NCI-H1417 treated with DMSO at 0.1 percent for 48 hours (cell line): ENCODE measurements at places on chromosomes 5 and 9.

DNA sequence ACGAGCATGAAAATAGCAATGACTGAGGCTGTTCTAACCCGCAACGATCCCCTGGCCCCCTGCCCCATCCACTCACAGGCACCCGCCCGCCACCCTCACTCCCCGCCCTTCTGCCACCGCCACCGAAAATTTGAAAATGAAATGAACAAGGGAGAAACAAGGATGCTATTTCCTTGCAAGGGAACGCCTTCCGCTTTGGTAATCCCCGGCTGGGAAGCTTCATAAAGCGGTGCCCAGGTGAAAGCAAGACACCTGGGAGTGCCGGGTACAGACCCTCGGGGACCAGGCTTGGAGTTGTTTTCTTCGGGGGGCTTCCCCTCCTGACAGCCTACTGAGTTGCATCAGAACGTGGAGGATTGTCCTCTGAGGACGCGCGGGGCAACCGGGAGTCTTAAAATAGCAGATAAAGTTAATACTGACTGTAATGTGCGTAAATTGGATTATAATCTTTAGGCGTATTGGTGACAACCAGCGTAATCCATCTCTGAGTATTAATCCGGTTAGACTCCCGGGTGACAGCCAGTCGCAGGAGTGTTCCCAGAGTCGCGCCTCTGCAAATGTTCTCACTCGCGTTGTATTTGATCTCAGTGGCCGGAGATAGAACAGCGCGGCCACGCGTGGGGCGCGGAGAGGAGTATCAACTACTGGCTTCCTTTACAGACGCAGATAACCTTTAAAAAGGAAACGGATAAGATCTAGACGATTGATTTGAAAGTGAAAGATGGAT, 885 bp upstream of the MLLT3 start:
- DNase-seq = no peak

GRCh38 chr9:524008-524407, 309.3 kb downstream of the DOCK8 start:
- DNase-seq = no peak

- DNase-seq = no peak
These were observed 290.1 kb downstream of the EFNA5 start for GRCh38 chr5:107380654-107381053.

GRCh38 chr9:112569186-112569585, 82.6 kb downstream of the KIAA1958 start:
- no peak for DNase-seq

DNA sequence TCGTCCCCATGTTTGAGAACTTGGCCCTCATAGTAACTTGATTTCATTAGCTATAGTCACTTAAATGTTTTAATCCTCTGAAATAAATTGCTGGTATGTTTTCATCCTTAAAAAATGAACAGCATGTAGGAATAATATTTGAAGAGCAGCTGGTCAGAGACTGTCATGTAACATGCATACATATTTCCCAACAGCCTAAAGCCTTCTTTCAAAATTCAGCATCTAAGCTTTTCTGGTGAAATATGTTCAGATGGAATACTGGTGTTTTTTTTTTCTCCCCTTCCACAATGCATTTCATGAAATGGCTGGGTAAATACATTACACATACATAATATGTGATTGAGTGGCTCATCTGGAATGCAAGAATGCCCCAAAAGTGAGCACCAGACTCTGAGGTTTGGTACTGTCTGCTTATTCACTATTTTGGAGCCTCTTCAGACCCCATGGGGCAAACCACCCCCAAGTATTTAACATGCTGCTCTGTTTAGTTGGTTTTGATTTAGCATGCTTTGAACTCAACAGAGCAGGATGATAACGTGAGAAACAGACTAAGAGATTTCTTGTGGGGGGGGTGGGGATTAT, 94.0 kb downstream of the SMARCA2 start:
- no peak for DNase-seq

- DNase-seq = no peak
These were observed 113.9 kb downstream of the FGF1 start for GRCh38 chr5:142572006-142572405.

GRCh38 chr9:19554529-19554928, 145.7 kb downstream of the ACER2 start:
- DNase-seq = no peak

GRCh38 chr5:24161559-24161958, 483.2 kb downstream of the CDH10 start:
- DNase-seq = no peak

DNA sequence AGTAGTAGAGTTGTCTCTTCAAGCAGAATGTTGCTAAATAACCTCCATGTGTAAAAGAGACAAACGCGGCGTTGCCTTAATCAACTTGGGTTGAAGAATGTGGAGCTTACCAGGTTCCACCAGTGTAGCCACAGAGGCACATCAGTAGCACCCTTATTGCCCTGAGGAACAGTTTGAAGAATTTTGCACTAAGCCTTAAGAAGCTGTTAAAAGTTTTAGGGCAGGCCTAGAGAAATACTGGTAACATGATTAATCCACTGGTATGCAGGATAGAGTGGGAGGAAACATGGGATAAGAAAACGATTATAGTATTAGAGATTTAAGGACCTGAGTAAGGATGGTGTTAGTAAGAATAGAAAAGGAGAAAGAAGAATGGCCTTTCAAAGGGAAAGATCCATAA, 100.6 kb downstream of the ZCCHC7 start:
- no peak for DNase-seq

DNA sequence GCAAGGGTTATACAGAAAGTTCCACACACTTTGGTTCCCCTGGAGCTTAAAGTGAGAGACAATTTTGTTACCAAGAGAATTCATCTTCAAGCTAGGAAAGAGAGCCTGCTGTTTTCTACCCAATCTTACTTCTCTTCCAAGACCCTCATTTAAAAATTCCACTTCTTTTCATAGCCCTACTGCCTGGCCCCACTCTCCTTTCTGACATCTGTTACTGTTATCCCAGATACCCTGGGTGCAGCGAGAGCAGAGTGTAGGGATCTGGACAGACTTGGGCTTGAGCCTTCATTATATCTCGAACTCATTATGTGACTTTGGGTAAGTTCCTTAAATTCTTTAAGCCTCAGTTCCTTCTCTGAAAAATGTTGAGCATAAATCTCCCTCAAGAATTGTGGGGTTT, 263.1 kb downstream of the ASTN2 start:
- DNase-seq = no peak

DNA sequence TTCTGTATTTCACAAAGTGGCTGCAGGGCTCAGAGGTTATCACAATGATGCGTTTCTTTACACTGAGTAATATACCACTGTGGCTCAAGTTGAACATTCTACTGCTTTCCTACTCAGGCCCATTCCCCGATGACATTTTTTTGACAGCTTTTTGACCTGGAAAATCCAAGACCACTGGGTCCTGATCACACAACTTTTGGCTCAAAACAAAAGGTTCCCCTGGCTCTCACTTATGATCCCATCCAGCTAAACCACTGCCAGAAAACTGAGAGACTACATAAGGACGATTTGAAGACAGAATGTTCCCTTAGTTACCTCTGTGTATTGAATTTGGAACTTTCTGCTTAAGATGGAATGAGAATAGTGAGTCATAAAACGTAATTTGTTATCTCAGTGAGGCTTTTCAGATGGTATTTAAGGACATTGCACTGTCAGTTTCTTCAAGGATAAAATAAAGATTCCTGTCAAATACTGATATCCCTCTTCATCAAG, 78.0 kb upstream of the FBXL7 start:
- DNase-seq = no peak

- DNase-seq = no peak
These were observed 20.1 kb downstream of the TNIP1 start for GRCh38 chr5:151060742-151061141.

- DNase-seq = no peak
These were observed 30.8 kb downstream of the MTAP start for GRCh38 chr9:21833090-21833801.

- DNase-seq = peak; percentile 82
These were observed 627.2 kb downstream of the ISL1 start for GRCh38 chr5:52010454-52010853.

- DNase-seq = no peak
These were observed 13.0 kb upstream of the RIMOC1 start for GRCh38 chr5:41891066-41891707.

DNA sequence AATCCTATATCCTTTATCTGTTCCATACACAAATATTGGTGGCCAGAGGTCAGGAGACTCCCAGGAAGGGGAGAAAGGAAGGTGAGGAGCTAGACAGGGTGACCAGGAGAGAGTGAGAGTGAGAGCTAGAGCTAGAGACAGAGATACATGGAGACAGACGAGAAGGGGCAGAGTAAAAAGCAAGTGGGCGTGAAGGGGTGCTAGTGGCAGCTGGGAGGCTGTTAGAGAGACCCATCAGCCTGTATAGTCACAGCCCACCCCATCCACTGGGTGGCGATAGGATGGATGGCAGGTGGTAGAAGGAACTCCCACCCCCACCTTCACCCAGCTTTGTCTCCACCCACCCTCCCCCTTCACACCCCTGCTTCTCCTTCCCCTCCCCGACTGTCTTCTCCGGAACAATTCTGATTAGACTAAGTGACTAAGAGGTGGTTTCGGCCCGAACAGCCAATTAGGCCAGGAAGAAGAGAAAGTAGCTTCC, 32.8 kb downstream of the PCDH1 start:
- no peak for DNase-seq

DNA sequence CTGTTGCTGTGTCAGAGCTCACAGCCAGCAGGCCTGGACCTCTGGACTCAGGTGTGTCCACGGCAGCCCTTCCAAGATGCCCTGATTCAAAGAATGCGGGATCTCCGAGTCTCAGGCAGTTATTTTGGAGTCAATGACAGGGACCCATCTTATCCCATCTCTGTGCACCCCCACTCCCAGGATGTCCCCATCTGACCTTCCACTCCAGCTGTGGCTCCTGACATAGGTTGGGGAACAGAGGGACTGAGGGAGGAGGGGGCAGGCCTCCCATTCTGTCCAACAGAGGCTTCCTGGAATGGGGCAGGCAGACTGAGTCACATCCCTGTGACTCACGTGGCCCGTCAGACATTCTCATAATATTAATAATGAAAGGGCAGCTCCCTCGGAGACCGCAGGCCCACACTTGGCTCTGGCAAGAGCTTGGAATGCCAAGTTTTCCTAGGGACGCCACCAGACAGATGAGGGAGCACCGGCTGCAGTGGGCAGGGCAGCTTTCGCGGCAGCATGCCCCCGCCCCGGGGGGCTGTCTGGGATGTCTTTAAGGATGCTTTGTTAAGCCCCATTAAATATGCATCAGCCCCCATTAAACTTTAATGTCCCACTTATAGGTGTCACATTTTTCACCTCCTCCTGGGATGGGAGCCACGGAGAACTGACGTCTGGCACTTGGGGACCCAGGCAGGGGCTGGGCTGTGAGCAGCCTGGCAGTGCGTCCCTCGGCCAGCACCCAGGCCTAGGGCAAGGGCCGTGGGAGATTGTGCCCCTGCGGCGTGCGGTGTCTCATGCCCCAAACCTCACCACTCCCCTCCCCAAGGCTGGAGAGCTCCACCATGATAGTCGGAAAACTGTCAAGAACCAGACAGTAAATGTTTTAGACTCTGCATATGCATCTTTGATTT, 23.6 kb upstream of the FIBCD1 start:
- no peak for DNase-seq

DNA sequence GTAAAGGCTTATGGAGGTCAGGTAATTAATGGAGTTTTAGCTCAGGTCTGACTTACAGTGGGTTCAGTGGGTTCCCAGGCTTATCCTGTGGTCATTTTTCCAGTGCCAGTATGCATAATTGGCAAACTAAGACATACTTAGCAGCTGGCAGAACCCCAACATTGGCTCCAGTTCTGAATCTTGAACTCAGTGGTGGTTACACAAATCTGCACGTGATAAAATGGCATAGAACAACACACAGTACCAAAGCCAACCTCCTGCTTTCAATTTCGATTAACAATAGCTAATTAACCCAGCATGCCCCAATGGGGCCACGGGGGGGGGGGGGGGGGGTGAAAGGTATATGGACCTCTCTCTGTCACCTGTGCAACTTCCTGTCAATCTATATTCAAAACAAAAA, 19.0 kb upstream of the BARX1 start:
- DNase-seq = no peak

DNA sequence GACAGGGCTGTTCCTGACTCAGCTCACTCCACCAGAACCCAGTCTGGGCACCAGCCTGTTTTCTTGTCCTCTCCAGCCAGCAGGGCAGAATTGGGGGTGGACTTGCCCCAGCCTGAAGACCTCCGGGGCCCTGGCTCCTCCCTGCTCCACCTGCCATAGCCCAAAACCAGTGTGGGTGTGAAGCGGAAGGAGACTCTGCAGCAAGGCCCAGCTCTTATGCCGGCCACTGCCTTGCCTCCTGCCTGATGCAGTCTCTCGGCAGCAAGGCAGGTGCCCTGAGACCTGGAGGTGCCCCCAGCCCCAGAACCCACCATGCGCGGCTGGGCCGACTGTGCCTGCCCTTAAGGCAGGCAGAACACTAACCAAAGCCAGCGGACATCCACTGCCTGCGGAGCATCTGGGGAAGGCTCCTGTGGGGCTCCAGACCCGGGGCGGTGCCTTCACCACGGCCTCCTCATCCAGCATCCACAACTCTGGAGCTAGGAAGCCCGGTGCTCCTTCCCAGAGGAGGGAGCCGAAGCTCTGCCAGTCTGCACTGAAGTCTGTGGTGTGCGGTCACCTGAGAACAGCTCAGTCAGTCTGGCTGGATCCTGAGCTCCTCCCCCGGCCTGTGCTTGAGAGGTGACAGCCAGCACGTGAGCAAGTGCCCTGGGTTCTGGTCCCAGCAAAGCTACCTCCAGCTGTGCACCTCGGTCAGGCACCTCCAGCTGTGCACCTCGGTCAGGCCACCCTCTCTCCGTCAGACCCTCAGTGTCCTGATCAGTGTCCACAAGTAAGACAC, 116.7 kb downstream of the ADAMTS2 start:
- DNase-seq = no peak

GRCh38 chr5:139828207-139828895, 32.7 kb downstream of the PSD2 start:
- DNase-seq = no peak

DNA sequence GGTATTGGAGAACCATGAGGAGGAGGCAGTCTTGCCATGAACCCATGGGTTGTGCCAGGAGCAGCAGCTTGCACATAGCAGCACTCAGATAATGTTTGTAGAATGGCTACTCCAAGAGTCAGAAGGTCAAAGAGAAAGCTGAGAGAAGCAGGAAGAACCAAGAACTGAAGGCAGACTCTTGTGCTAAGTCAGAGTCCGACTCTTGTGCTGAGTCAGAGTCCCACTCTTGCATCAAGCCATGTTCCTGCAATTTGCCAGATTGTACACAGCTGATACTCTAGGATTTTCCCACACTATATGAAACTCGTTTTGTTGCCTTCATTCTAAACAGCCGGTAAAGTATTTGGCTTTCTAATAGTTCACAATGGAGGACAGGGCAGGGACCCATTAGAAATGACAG, 26.2 kb upstream of the HSPA9 start:
- no peak for DNase-seq

- DNase-seq = no peak
These were observed 1093.9 kb upstream of the CDH6 start for GRCh38 chr5:30099634-30100033.

- no peak for DNase-seq
These were observed 7.3 kb downstream of the GCNT4 start for GRCh38 chr5:75045071-75045470.

- DNase-seq = no peak
These were observed 20.5 kb upstream of the CCL28 start for GRCh38 chr5:43432486-43433375.
